Esophagus squamous epithelium (tissue), 5 donors: ENCODE measurements at places on chromosomes 7 and 10. TPM values are rescaled to one million over a fixed set of nuclear protein-coding genes. Genes with fewer than 3 reads are reported as not detected.

- no peaks in the 10 kb centered on the region for H3K4me1 ChIP-seq
- H3K27ac ChIP-seq = no peak overlapping the region
- H3K4me3 ChIP-seq = no peak overlapping the region
- no peak for DNase-seq
These were observed 129.8 kb downstream of the FRMD4A start for GRCh38 chr10:14200698-14201544.

DNA sequence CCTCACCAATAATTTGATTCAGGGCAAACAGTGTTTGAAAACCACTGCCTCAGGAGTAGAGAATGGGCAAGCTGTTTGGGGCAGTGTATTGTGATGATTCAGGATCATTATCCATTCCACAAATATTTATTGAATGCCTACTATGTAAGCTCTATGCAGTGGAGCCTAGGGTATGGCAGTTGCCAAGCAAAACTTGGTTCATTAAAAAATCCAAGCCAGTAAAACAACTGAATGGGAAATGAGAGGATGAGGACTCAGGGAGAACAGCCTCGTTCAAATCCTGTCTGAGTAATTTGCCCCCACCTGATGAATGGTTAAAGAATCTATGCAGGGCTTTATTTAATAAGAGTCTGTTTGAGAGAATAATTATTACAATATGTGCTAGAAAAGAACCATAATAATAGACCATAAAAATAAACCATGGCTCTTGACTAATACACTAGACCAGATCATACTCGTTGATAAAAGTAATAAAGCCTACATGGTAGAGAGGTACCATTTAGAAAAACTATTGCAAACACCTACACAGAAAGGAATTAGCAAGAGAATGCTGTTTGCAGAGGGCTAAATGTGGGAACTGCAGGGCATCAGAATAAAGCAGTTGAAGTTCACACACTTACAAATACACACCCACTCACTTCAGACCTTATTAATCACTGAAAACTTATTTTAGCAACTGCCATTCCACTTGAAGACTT lies 71.7 kb downstream of the CREB5 start:
- no peaks in the 10 kb centered on the region for H3K36me3 ChIP-seq
- peaks cover 7% of the 10 kb centered on the region for H3K4me1 ChIP-seq
- DNase-seq = no peak

DNA sequence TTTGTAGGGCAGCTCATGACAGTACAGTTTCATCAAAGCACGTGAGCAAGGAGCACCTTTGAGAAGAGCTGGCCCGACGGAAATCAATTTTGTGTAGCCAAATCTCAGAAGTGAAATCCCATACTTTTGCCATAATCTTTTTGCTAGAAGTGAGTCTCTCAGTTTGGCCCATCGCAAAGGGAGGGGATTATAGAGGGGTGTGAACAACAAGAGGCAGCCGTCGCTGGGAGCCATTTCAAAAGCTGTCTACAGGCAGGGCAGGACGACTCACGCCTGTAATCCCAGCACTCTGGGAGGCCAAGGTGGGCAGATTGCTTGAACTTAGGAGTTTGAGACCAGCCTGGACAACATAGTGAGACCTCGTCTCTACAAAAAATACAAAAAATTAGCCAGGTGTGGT lies 599.8 kb downstream of the GALNT17 start:
- H3K36me3 ChIP-seq = no peaks in the 10 kb centered on the region
- H3K4me3 ChIP-seq = no peak overlapping the region
- no peak for DNase-seq
- peaks cover 4% of the 10 kb centered on the region for H3K4me1 ChIP-seq
- no peak overlapping the region for H3K27ac ChIP-seq

Gene CFAP69
- total RNA-seq = 2.2 TPM

Gene MRPL32
- 60.8 TPM for total RNA-seq

Gene ATP5MK
- 378 TPM for total RNA-seq
